ENCODE measurements at places on chromosomes 12 and 14.

DNA sequence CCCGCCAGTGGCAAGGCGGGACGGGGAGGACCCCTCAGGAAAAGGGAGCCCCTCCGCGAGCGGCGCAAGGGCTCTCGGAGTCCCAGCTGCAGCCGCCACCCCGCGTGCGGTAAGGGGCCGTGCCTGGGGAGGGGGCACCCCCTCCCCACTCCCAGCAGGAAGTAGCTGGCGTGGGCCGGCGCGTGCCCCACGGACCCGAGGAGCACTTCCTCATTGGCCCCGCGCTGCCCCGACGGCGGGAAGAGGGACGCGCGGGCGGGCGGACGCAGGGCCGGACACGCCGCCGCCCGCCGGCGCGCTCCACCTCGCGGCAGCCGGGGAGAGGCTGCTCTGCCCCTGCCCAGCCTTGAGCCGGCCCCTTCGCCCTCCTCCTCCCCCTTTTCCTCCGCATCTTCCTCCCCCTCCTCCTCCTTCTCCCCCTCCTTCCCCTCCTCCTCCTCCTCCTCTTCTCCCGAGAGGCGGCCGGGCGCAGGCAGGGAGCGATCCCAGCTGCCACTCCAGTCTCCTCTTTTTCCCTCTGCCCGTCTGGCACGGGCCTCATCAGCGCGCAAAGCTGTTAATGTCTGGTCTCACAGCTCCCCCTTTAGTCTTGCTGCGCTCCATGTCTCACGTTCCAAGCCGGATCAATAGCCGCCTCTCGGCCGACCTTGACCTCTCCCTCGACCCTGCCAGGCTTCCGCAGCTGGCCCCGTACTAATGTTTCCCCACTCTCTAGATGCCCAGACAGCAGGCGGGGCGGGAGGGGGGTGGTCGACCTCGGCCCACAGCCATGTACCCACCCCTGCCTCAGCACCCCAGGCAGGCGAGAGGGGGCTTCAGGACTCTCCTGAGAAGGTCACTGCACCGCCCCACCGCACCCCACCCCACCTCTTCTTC, 2.6 kb upstream of the BCL11B start:
- peak; percentile 86 for DNase-seq

DNA sequence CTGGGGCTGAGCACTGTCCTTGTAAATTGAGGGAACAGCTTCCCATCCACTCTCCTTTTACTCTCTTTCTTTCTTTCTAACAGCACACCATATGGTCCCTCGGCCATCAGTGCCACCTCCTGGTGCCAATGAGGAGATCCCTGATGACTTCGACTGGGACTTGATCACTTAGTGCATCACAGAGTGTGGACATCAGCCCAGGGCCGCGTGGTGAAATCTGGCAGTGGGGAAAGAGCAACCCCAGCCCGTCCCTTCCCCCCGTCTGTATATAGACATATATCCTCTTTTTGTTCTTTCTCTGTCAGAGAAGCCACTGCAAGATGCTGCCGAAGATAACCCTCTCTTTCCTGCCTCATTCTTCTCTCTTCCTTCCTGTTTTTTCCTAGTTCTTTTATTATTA, 13.5 kb downstream of the C3AR1 start:
- no peak for DNase-seq

DNA sequence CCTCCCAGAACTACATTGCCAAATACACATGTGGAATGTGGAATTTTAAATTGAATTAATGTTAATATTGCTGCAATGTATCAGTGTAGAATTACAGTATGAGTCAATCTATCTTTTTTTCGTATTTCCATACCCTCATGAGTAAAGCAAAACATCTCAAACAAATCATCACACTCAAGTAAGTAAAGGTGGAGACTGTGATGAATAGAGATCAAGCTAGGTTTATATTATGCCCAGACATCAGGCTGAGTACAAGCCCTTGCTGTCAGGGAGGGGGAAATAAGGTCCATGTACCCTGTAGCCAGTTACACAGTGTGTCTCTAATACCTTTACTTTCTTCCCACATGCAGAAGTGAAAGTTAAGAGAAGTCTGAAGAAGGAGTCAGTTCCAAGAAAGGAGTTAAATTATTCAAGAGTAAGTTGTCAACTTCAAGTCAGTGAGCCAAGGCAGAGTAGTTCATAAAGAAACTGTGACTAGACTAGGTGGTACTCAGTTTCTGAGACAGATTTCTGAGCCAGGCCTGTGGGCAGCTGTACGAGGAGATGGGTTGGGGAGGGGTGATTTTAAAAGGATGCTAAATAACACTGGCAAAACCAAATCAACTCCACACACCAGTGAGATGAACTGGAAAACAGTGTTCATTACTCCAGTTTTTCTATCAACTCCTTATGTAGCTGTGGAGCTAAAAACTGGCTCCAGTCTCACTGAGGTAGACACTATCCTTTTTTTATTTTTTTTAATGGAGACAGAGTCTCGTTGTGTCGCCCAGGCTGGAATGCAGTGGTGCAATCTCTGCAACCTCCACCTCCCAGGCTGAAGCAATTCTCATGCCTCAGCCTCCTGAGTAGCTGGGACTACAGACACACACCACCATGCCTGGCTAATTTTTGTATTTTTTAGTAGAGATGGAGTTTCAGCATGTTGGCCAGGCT, 23.8 kb upstream of the STK38L start:
- no peak for DNase-seq

- DNase-seq: peak; percentile 50
Measured at GRCh38 chr12:9673404-9674225, 4.1 kb downstream of the CLEC2D start.

DNA sequence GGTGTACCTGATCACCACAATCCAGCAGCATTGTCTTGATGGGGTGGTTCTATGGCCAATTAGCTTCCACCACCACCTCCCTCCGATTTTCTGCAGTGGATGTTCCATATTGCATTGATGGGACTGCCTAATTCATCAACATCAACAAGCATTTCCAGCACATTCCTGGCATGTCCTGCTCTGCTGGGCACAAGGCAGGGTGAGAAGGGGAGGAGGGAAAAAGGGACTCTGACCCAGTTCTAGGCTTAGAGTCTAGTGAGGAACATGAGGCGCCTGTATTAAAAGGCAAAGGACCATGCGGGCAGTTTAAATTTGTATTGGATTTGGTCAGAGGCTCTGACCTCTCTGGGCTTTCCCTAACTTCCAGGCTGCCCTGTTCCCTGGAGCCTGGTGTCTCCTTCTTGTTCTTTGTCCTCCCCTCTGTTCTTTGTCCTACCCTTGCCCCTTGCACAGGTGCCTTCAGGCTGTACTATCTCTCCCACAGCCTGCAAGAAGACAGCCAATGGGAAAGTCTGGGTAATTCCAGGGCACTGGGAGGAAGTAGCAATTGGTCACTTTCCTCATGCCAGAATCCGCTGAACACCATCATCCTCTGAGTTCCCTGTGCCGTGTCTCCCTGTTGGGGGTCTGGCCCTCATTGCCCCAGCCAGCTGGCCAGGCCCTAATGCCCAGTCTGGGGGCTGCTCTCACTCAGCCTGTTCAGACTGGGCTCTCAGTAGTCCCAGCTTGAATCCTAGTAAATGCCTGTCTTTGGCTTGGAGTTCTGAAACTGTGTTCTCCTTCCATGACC, 43.3 kb downstream of the TSPAN11 start:
- peak; percentile 43 for DNase-seq

- DNase-seq: no peak
Measured at GRCh38 chr12:54217774-54218241, 29.0 kb upstream of the SMUG1 start.

DNA sequence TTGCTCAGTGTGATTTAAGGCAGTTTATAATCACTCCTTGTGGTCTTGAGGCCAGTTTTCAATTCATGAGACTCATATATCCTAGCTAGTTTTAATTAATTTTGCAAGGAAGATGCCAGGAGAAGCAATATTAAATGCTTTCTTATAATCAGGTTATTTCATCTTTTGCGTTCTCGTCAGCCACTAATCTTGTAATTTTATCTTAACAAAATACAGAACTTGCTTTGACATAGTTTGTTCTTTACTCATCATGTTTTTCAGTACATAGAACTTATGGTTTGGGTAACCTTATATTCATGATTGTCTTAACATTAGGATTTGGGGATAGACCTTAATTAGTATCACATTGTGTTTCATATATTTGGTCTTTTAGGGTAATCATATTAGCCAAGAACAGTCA, 76.0 kb downstream of the LIN52 start:
- no peak for DNase-seq

DNA sequence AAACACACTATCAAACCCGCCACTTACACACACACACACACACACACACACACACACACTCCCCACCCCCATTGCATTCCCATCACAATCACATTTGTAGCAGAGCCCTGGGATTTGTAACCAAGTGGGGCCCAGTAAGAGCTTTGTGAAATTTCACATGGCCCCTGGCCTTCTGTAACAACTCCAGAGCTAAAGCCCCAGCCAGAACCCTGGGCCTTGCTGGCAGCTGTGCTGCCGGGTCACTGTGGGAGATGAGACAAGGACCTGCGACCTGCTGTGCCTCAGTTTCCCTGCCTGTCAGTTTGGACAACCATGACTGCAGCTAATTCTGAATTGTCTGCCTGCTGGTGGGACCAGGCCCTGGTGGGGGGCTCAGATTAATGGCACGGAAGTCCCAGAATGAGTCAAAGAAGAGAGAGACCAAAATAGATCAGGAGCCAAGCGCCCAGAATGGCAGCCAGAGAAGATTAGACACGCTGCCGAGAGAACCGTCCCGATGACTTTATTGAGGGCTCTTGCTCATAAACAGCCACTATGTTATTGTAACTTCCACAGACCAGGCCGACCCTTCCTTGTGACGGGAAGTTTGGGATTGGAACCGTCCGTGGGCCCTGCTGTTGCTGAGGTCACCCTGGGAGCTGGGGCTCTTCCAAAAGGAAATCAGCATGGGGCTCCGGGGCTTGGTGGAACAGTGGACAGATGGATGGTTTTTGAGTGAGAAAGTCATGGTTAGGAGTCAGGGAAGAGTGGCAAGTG, 123.1 kb downstream of the ZFP36L1 start:
- no peak for DNase-seq

GRCh38 chr12:11797317-11797913, 147.9 kb downstream of the ETV6 start:
- DNase-seq: peak; percentile 17

DNA sequence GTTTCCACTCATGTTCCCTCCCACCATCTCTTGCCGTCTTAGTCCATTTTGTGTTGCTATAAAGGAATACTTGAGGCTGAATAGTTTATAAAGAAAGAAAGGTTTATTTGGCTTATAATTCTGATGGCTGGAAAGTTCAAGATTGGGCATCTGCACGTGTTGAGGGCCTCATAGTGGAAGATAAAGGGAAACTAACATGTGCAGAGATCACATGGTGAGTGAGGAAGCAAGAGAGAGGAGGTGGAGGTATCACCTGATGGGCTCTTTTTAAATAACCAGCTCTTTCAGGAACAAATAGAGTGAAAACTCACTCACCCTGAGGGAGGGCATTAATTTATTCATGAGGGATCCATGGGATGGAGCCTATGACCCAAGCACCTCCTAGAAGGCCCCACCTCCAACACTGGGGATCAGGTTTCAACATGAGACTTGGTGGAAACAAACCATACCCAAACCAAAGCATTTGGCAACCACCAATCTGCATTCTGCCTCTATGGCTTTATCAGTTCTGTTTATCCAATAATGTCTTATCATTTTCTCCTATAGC, 29.5 kb downstream of the MYO1H start:
- peak; percentile 15 for DNase-seq

DNA sequence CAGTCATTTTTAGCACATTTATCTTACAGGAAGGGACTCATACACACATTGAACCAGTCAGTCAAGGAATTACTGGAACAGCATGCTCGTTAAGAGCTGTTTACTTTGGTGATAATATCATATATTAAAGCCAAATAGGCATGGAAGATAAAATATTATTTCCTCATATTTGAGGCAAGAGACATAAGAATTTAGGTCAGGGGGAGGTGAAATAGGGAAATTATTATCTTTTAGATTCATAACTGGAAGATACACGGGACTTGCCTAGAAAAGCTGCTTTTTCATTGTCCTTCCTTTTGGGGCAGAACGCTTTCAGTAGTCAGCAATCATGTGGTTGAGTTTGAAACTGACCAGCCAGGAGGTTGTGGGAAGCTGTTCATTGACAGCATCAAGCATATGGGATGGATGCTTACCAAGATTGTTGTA, 72.5 kb downstream of the NTN4 start:
- no peak for DNase-seq

DNA sequence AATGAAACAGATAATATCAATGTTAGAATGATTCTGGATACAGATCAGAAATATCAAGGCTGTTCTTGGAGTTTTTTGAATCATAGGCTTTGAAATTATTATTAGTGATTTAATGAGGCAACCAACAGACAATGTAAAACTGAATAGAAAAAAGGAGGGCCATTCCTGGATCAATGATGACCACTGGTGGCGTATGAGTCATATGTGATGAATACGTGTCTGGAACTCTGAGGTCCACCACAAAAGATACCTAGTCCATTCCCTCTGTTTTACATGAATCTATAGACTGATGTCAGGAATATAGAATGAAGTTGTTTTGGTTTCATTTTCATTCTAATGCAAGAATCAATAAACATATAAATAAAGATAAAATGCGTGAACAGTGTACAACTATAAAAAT, 78.3 kb upstream of the RTL1 start:
- no peak for DNase-seq

DNA sequence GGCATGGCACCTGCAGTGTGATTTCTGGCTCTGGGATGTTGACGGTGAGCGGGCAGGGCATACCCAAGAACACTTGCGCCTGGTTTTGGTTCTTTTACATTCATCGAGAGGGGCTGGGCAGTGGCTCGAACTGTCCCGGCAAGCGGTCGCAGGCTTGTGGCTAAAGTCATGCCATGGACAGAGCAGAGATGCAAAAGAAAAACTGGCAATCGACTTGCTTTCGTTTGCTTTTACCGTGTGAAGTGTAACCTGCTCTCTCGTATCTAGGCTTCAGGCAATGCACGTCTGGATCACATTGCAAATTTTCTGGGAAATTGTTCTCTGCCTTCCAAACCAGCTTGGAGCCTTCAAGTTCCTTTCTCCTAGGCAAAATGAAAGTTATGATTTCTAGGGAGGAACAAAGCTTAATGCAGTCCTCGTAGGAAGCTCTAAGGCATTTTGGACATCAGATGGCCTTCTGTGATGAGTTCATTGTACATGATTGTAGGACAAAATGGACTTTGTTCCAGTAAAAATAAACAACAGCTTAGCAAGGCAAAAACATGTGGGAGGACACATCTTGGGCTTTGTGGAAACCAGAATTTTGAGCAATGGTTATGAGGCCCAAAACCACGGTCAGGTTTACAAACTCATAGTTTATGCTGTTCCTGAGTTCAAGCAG, 18.3 kb downstream of the ADGRD1 start:
- DNase-seq: no peak

DNA sequence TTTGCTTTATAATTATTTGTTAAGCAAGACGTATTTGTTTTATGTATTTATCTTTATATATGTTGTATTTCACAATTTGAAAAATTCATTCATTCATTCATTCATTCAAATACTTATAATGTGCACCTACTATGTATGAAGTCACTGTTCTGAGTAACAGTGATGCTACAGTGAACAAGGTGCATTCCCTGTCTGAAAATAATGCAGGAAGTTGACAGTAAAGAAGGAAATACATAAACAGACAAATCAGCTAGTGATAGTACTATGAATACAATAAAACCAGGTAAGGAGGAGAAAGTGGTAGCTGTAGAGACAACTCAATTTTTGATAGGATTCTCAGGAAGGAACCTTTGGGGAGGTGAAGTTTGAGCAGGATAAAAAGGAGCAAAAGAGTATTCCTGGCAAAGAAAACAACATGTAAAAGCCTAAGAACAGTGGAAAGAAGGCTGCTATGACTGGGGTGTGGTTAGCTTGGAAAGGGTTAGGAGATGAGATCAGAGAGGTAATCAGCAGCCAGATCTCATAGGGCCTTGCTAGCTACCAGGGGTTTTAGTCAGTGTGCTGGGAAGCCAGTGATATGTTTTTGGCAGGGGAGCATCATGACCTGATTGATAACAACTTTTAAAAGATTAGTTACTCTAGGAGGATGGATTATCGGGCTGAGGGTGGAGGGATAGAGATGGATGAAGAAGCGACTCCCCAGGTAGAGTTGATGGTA, 17.4 kb downstream of the BICDL1 start:
- DNase-seq: no peak

All from SJCRH30 (cell line).